ENCODE measurements at places on chromosomes 7 and 10.

- no peak overlapping the region for H3K4me3 ChIP-seq
- peaks cover 47% of the 10 kb centered on the region for H3K4me1 ChIP-seq
- no peaks in the 10 kb centered on the region for H3K36me3 ChIP-seq
- DNase-seq, result no peak
- H3K27ac ChIP-seq, result no peak overlapping the region
Observed at GRCh38 chr7:20827172-20827571, 40.5 kb upstream of the SP8 start.

GRCh38 chr10:14695847-14696480 lies 78.7 kb downstream of the FAM107B start:
- H3K27ac ChIP-seq, result no peak overlapping the region
- peaks cover 3% of the 10 kb centered on the region for H3K27me3 ChIP-seq
- no peaks in the 10 kb centered on the region for H3K36me3 ChIP-seq
- no peak for DNase-seq

GRCh38 chr7:86411814-86412213 lies 231.9 kb upstream of the GRM3 start:
- no peaks in the 10 kb centered on the region for H3K36me3 ChIP-seq
- no peak for DNase-seq
- no peak overlapping the region for H3K27ac ChIP-seq
- peaks cover 2% of the 10 kb centered on the region for H3K27me3 ChIP-seq

- no peak overlapping the region for H3K27ac ChIP-seq
- H3K36me3 ChIP-seq, result no peaks in the 10 kb centered on the region
- H3K4me3 ChIP-seq, result no peak overlapping the region
- DNase-seq, result no peak
- peaks cover 5% of the 10 kb centered on the region for H3K27me3 ChIP-seq
Observed at GRCh38 chr7:138023618-138024342, 21.9 kb upstream of the CREB3L2 start.

DNA sequence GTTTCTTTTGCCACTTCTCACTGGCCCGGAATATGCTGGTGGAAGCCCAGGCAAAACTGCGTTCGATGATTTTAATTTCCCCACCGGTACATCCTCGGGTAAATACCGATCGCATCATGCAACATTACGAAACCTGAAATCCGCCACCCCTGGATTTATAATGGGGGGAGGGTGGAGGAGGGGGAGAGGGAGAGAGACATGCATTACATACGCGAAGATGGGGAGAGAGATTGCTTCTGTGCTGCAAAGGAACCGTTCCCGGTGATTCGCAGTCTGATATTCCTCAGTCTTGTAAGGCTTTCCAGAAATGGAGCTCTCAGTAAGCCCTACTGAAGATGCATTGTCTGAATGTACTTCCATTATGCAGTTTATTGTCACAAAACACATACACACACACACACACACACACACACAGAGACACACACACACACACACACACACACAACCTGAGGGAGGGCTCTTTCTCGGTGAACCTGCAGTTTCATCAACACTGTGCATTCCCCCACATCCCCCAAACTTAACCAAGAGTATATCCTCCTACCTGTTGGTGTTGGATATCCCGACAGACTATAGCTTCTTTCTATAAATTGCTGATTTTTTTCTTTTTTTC lies 741 bp downstream of the GPR85 start:
- peaks cover 38% of the 10 kb centered on the region for H3K27me3 ChIP-seq
- no peaks in the 10 kb centered on the region for H3K36me3 ChIP-seq
- H3K4me1 ChIP-seq, result peaks cover 26% of the 10 kb centered on the region
- H3K4me3 ChIP-seq, result peak overlapping the region; percentile 85
- no peak for DNase-seq

DNA sequence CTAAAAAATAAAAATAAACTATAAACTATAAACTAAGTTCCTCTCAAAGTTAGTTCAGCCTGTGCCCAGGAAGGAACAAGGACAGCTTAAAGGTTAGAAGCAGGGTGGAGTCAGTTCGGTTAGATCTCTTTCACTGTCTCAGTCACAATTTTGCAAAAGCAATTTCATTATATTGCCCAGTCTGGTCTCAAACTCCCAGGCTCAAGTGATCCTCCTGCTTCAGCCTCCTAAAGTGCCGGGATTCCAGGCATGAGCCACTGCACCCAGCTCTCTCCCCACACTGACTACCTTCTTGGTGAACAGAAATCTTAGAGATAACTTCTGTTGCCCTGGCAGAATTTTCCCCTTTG lies 146.3 kb upstream of the TRIM24 start:
- peaks cover 8% of the 10 kb centered on the region for H3K27me3 ChIP-seq
- H3K27ac ChIP-seq, result no peak overlapping the region
- H3K36me3 ChIP-seq, result no peaks in the 10 kb centered on the region
- no peak overlapping the region for H3K4me3 ChIP-seq
- DNase-seq, result no peak

DNA sequence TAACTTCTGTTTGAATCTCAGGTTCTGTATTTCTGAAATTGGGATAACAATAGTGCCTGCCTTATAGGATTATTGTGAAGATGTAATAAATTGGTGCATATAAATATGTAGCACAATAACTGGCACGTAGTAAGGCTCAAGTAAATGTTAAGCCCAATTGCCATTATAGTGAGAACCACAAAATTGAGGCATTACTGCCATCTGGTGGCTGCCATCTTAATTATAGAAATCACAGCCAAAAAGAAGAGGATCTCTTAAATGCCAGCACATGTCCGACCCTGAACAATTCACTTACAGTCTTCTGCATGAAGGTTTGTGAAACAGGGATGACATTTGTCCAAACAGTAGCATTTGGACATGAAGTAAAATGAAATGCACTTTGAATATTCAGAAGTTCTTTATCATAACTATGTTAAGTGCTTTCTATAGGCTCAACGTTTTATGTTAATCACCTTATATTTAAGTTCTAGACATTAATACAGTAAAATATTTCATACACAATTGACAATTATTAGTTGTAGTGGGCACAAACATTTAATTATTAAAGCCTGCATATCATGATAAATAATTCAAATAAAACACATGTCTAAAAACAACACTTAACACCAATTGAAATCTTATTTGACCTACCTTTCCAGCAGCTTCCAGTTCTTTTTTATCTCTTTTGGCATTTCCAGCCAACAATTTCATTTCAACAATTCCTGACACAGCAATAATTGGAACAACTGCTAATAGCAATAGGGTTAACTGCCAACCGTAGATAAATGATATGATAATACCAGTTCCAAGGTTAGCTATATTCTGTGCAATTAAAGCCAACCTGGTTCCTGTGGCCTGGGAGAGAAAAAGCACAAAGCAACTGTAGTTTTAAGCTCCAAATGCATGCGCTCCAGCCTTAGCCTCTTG lies 58.5 kb downstream of the ABCB4 start:
- H3K27ac ChIP-seq, result no peak overlapping the region
- no peaks in the 10 kb centered on the region for H3K27me3 ChIP-seq
- peak; percentile 64 for DNase-seq
- H3K4me1 ChIP-seq, result peaks cover 27% of the 10 kb centered on the region

- DNase-seq, result no peak
- peak overlapping the region; percentile 11 for H3K27ac ChIP-seq
- peak overlapping the region; percentile 2 for H3K4me3 ChIP-seq
- H3K4me1 ChIP-seq, result peaks cover 38% of the 10 kb centered on the region
- no peaks in the 10 kb centered on the region for H3K36me3 ChIP-seq
- no peaks in the 10 kb centered on the region for H3K27me3 ChIP-seq
Observed at GRCh38 chr10:5071411-5072198, 22.6 kb upstream of the AKR1C3 start.

GRCh38 chr10:81872206-81872862 lies 2.7 kb upstream of the NRG3 start:
- DNase-seq, result peak; percentile 16
- H3K36me3 ChIP-seq, result no peaks in the 10 kb centered on the region
- H3K27ac ChIP-seq, result no peak overlapping the region
- peaks cover 44% of the 10 kb centered on the region for H3K4me1 ChIP-seq

GRCh38 chr7:10797157-10797556 lies 176.5 kb upstream of the PHF14 start:
- no peaks in the 10 kb centered on the region for H3K4me1 ChIP-seq
- DNase-seq, result no peak
- H3K36me3 ChIP-seq, result no peaks in the 10 kb centered on the region

- no peaks in the 10 kb centered on the region for H3K36me3 ChIP-seq
- no peak overlapping the region for H3K4me3 ChIP-seq
- peaks cover 11% of the 10 kb centered on the region for H3K27me3 ChIP-seq
- no peak overlapping the region for H3K27ac ChIP-seq
- H3K4me1 ChIP-seq, result no peaks in the 10 kb centered on the region
Observed at GRCh38 chr10:119981826-119982225, 89.3 kb downstream of the SEC23IP start.

DNA sequence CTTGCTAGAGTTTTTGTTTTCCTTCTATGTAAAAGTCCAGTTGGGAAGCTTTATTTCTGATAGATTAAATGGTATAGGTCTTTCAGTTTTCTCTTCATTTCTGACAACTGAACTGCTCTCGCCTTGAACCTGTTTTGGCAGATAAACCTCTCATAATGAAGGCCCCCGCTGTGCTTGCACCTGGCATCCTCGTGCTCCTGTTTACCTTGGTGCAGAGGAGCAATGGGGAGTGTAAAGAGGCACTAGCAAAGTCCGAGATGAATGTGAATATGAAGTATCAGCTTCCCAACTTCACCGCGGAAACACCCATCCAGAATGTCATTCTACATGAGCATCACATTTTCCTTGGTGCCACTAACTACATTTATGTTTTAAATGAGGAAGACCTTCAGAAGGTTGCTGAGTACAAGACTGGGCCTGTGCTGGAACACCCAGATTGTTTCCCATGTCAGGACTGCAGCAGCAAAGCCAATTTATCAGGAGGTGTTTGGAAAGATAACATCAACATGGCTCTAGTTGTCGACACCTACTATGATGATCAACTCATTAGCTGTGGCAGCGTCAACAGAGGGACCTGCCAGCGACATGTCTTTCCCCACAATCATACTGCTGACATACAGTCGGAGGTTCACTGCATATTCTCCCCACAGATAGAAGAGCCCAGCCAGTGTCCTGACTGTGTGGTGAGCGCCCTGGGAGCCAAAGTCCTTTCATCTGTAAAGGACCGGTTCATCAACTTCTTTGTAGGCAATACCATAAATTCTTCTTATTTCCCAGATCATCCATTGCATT lies 27.1 kb downstream of the MET start:
- peaks cover 11% of the 10 kb centered on the region for H3K27me3 ChIP-seq
- no peaks in the 10 kb centered on the region for H3K36me3 ChIP-seq
- no peak overlapping the region for H3K4me3 ChIP-seq
- H3K4me1 ChIP-seq, result peaks cover 17% of the 10 kb centered on the region
- DNase-seq, result no peak

DNA sequence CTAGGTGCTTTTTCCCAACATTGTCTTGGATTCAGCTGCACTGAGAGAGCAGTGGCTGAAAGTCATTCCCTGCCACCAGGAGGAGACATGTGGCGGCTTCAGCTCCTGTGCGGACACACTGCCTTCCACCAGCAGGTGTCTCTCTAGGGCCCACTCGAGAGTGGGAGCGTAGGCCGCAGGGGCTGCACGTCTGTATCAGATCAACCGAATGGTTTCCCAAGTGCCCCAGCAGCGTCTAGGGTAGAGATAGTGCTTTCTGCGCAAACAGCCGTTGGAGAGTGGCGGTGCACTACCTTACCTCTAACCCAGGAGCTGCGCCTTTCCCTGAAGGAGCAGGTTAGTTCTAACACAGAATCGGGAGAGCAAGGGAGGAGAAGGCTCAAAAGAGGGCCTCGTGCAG lies 31.7 kb downstream of the PAPOLB start:
- DNase-seq, result peak; percentile 71
- peaks cover 6% of the 10 kb centered on the region for H3K4me1 ChIP-seq
- peaks cover 10% of the 10 kb centered on the region for H3K27me3 ChIP-seq
- H3K4me3 ChIP-seq, result no peak overlapping the region
- peaks cover 24% of the 10 kb centered on the region for H3K36me3 ChIP-seq

DNA sequence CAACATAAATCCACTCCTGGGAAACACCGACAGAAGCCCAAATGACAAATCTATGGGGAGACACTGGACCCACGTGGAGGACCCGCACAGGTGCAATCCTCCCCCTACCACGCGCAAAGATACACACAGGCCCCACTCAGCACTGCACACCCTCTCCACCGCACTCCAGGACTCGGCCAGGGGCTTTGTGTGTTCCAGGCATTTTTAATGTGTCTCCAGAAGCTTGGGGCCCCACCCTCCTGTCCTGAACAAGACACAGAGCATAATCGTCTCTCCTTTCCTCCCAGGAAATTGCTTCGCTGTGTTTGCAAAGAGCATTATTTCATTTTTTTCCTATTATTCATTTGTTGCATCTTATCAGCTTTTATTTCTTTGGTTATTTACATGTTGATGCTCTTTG lies 82.8 kb downstream of the GLI3 start:
- H3K4me1 ChIP-seq, result no peaks in the 10 kb centered on the region
- H3K36me3 ChIP-seq, result no peaks in the 10 kb centered on the region
- no peak for DNase-seq
- peak overlapping the region; percentile 70 for H3K4me3 ChIP-seq

GRCh38 chr10:79147306-79147705 lies 78.5 kb downstream of the ZMIZ1 start:
- peaks cover 12% of the 10 kb centered on the region for H3K36me3 ChIP-seq
- H3K4me1 ChIP-seq, result peaks cover 96% of the 10 kb centered on the region
- H3K4me3 ChIP-seq, result no peak overlapping the region
- H3K27me3 ChIP-seq, result peaks cover 9% of the 10 kb centered on the region
- H3K27ac ChIP-seq, result no peak overlapping the region
- DNase-seq, result no peak

DNA sequence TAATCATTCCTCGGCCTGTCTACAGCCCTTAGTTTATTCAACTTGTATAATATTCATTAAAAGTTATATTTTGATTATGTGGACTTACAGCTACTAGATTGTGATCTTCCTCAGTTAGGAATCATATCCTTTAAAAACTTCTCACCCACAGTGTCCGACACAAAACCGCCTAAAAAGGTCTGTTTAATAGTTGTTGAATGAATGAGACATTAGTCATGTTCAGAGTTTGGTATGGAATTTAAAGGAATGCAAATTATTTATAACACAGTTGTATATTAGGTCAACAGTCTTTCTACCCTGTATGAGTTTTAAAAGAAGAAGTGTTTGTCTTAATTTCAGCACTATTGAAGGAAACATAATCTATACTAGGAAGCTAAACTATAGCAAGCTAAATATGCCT lies 390.0 kb downstream of the ARL4A start:
- DNase-seq, result no peak
- no peaks in the 10 kb centered on the region for H3K27me3 ChIP-seq
- peaks cover 18% of the 10 kb centered on the region for H3K4me1 ChIP-seq
- H3K36me3 ChIP-seq, result no peaks in the 10 kb centered on the region

GRCh38 chr7:26360650-26361049 lies 69.0 kb downstream of the SNX10 start:
- H3K4me1 ChIP-seq, result peaks cover 19% of the 10 kb centered on the region
- no peaks in the 10 kb centered on the region for H3K27me3 ChIP-seq
- H3K4me3 ChIP-seq, result no peak overlapping the region
- DNase-seq, result no peak

GRCh38 chr7:12865593-12865992 lies 178.2 kb downstream of the ARL4A start:
- no peaks in the 10 kb centered on the region for H3K27me3 ChIP-seq
- H3K4me1 ChIP-seq, result peaks cover 12% of the 10 kb centered on the region
- H3K27ac ChIP-seq, result peak overlapping the region; percentile 44

- DNase-seq, result no peak
- H3K4me1 ChIP-seq, result peaks cover 19% of the 10 kb centered on the region
- peaks cover 26% of the 10 kb centered on the region for H3K27me3 ChIP-seq
- H3K27ac ChIP-seq, result no peak overlapping the region
- H3K36me3 ChIP-seq, result no peaks in the 10 kb centered on the region
Observed at GRCh38 chr10:44571701-44572100, 186.8 kb upstream of the CXCL12 start.

GRCh38 chr7:113122744-113123143 lies 4.4 kb upstream of the SMIM30 start:
- H3K27me3 ChIP-seq, result peaks cover 5% of the 10 kb centered on the region
- H3K27ac ChIP-seq, result no peak overlapping the region
- H3K36me3 ChIP-seq, result no peaks in the 10 kb centered on the region
- DNase-seq, result no peak
- peaks cover 12% of the 10 kb centered on the region for H3K4me1 ChIP-seq

Measured in nephron progenitor cell (in vitro differentiated cells).